ENCODE measurements at places on chromosomes 11 and 22.

DNA sequence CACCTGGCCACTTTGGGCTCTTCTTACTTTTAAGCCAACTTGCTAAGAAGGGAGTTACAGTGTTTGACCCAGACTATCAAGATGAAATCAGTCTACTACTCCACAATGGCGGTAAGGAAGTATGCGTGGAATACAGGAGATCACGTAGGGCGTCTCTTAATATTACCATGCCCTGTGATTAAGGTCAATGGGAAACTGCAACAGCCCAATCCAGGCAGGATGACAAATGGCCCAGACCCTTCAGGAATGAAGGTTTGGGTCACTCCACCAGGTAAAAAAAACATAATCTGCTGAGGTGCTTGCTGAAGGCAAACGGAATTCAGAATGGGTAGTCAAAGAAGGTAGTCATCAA, 1.0 kb upstream of the YPEL4 start:
- no peak for DNase-seq

DNA sequence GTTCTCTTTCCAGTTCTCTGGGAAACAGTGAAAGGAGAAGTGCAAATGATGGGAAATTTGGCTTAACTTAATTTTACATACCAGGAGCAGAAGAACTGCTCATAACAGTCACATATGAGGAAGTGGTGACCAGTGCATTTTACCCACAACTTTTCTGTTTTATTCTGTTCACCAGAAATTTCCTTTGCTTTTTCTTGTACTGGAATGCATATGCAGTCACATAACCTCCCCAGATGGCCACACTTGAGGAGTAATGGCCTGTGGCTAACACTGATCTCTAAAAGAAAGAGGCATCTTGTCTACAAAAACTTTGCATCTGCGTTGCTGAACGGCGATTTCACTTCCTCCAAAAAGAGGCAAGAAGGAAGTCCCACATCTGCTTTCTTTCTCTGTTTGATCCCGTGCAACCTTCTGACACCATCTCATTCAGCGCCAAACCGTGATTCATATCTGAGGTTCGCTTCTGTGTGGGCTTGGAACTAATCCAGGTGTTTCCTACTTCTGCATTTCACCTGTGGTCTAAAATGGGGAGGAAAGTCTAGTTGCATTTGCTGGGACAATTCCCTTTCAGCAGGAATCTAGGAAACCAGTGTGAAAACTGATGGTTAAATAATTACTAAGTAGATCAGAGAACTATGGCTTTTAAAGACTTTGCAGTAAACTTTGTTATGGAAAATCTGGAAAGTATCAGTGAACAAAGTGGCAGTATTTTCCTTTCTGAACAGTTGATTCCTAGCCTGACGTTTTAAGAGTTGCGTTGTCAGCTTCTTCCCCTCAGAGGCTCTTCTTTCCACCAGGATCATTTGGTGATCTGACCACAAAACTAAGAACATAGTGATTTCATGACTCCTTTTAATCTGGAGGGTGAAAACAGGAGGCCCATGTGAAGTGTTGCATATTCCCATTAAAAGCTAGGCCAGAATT, 4.2 kb upstream of the MPEG1 start:
- DNase-seq = no peak

- DNase-seq = no peak
Observed at GRCh38 chr11:27599217-27599616, 92.6 kb upstream of the LIN7C start.

DNA sequence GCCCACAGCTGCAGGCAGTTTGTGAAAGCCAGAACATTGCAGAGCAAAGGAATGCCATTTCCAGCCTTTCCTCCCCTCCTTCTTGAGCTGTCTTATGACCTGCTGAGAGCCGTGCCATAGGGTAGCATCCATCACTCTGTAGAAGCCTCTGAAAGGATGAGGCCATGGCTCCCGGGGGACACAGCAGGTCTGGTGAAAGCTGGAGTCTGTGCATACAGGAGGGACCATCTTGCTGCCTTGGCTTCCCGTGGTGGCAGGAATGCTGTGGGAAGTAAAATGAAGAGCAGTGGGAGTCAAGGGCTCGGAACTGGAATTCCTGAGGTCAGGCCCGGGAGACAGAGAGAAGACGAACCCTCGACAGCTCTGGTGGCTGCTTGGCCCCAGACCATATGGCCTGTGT, 30.9 kb downstream of the ANO1 start:
- no peak for DNase-seq

GRCh38 chr11:46277622-46278386, at the start of gene CREB3L1:
Gene CREB3L1, plus strand, starts transcription at chr11:46277662. Its CDS starts 450 bp downstream, at chr11:46278112.
- DNase-seq = no peak

GRCh38 chr11:1480555-1481482, 5.8 kb downstream of the MOB2 start:
- no peak for DNase-seq

GRCh38 chr11:22106566-22106965, 86.3 kb upstream of the ANO5 start:
- no peak for DNase-seq

DNA sequence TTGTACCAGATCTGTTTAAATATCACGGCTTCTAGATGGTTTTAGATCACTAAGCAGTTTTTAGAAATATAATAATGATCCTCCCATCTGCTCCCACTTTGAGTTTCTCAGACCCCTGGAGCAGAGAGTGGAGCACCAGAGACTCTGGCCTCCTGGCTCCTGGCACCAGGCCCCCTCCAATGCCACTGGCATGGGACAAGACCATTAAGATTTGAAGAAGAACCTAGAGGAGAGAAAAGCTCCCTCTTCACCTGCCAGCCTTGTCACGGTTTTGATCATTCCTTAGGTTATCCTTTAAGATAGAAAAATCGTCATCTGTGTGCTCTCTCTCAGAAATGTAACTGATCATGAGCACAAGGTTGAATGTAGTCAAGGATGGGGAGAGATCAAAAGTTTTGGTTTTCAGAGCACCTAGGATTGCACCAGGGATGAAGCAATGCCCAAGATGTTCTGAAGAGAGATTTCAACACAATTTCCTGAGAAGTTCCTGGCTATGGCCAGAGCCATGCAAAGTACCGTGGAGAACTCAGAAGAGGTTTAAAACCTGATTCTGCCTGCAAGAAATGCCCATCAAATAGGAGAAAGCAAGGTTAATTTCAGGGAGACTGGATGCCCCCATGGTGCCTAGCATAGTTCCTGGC, 22.2 kb downstream of the IL10RA start:
- DNase-seq = no peak

- DNase-seq = no peak
Observed at GRCh38 chr11:118176778-118177134, 317 bp upstream of the SCN2B start.

DNA sequence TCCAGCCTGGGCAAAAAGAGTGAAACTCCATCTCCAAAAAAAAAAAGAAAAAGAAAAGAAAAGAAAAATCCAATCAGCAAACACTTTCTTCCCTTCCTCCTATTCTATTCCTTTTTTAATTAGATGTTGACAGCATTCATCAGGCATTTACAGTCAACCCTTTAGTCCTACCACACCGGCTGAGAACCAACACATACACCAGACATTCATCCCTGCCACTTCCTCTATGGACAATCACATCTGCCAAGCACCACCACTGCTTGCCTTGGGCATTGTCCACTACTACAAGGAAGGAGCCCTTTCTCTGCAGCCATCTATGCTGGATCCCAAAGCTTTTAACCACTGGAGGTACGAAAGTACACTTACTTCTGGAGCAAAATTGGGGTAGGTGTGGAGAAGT, 9.4 kb upstream of the SLN start:
- no peak for DNase-seq

- no peak for DNase-seq
Observed at GRCh38 chr22:22752556-22753477, 108.4 kb downstream of the GGTLC2 start.

DNA sequence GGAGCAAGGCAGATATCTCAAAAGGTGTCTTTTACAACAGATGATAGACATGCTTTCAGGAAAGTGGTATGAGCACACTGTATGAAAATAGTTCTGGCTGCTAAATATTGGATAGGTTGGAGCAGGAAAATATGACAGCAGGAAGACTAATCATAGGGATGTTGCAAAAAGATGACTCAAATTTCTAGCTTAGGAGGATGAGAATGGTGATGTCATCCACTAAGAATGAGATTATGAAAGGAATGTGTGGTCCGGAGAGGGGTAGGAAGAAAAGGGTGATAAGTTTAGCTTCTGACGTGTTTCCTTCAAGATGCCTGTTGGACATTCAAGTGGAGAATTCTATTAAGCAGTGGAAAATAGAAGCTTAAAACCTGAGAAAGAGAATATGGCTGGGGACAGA, 46.4 kb downstream of the RCN1 start:
- no peak for DNase-seq

- no peak for DNase-seq
Observed at GRCh38 chr22:22030493-22031182, 48.1 kb upstream of the TOP3B start.

DNA sequence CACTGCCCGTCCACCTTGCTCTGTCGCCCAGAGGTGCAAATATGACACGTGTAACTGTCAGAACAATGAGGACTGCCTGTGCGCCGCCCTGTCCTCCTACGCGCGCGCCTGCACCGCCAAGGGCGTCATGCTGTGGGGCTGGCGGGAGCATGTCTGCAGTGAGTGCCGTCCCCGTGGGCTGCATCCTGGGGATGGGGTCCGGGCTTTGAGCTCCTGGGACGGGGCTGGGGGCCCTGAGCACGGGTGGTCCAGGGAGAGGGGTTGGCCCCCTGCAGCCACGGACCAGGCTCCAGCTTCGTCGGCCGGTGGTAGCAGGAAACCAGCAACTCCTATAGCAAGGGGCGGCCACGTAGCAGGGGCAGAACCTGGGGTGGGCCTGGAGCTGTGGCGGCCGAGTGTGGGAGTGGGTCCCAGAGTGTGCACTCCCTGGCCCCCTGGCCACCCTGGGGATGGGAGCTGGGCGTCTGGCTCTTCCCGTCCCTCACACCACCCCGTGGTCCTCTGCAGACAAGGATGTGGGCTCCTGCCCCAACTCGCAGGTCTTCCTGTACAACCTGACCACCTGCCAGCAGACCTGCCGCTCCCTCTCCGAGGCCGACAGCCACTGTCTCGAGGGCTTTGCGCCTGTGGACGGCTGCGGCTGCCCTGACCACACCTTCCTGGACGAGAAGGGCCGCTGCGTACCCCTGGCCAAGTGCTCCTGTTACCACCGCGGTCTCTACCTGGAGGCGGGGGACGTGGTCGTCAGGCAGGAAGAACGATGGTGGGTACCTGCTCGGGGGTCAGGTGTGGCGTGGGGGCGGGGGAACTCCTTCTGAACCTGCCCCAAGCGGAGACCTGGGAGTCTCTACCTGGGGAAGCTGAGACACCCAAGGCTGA, 10.1 kb downstream of the MUC2 start:
- no peak for DNase-seq

DNA sequence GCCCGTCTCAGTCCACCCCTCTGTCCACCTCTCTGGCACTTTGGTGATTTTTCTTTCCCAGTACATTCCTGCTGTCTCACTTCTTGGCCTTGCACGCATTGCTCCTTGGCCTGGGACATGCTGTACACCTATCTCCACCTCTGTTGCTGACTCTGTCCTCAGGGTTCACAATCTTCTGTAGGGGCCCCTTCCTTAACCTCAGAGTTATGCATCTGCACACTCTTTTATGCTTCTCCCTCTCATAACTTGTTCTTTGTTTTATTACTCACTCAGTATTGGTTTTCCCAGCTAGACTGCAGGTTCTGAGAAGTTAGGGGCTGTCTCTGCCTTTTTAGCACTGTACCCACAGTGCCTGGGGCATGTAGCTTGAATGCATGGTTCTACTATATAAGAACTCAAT, 139.1 kb upstream of the MTMR2 start:
- DNase-seq = no peak

DNA sequence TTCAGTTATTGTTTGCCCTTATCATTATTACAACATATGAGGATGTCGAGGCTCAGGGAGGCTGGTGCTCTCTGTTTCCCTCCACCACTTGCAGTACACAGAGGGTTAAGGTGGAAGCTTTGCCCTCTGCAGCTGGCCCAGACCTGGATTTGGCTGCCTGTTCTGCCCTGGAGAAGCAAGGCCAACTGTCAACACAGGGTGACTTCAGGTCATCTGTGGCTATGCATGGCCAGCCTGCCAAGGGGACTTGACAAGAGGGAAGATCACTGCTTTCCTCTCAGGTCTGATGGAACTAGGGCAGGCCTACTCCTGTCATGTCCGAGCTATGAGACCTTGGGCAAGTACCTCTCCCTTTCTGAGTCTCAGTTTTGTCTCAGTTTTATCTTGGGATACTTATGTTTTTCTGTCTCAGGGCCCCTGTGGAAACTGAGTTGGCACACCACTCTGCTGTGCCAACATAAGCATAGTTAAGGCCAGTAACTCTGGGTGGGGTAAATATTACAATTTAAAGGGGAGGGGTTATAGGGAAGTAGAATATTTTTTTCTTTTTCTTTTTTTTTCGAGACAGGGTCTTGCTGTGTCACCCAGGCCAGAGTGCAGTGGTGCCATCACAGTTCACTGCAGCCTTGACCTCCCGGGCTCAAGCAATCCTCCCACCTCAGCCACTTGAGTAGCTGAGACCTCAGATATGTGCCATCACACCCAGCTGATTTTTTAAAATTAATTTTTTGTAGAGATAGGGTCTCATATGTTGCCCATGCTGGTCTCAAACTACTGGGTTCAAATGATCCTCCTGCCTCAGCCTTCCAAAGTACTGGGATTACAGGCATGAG, 2.4 kb upstream of the THRSP start:
- DNase-seq = no peak

- no peak for DNase-seq
Observed at GRCh38 chr11:124123622-124124021, 8.4 kb downstream of the VWA5A start.

DNA sequence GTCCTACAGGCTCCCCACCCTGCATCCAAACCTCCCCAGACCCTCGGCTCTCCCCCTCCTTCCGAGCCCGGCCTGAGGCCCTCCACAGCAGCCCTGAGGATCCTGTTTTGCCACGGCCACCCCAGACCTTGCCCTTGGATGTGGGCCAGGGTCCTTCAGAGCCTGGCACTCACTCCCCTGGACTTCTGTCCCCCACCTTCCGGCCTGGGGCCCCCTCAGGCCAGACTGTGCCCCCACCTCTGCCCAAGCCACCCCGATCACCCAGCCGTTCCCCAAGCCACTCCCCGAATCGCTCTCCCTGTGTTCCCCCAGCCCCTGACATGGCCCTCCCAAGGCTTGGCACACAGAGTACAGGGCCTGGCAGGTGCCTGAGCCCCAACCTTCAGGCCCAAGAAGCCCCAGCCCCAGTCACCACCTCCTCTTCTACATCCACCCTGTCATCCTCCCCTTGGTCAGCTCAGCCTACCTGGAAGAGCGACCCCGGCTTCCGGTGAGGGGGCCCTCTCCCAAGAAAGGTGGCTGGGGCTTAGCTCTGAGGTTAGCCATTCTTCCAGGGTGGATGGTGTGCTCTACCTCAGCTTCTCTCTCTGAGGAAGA, 2.9 kb downstream of the INPP5J start:
- no peak for DNase-seq

DNA sequence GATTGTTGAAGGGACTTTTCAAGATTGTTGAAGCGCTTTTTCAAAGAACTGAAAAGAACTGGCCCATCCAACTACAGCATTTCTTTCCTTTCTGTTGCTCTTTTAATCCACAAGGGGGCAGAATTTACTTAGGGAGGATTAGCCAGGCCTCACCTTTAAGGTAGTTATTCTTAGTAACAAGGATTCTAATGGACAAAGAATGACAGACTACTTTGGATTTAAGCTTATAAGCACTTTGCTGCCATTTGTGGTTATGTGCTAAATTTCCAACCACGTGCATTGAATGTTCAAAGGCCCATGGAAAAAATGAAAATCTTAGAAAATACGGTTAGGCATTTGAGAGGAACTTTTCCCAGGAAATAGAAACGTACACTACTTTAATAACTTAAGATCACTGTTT, 49.5 kb upstream of the HSPA8 start:
- DNase-seq = no peak

GRCh38 chr22:34886391-34886790, 179.6 kb upstream of the ISX start:
- no peak for DNase-seq

Measured in progenitor cell of endocrine pancreas (in vitro differentiated cells).